SK-N-MC (cell line): ENCODE measurements at places on chromosomes 12 and 14.

- DNase-seq, result no peak
These were observed 33.9 kb downstream of the CCDC177 start for GRCh38 chr14:69540654-69541335.

DNA sequence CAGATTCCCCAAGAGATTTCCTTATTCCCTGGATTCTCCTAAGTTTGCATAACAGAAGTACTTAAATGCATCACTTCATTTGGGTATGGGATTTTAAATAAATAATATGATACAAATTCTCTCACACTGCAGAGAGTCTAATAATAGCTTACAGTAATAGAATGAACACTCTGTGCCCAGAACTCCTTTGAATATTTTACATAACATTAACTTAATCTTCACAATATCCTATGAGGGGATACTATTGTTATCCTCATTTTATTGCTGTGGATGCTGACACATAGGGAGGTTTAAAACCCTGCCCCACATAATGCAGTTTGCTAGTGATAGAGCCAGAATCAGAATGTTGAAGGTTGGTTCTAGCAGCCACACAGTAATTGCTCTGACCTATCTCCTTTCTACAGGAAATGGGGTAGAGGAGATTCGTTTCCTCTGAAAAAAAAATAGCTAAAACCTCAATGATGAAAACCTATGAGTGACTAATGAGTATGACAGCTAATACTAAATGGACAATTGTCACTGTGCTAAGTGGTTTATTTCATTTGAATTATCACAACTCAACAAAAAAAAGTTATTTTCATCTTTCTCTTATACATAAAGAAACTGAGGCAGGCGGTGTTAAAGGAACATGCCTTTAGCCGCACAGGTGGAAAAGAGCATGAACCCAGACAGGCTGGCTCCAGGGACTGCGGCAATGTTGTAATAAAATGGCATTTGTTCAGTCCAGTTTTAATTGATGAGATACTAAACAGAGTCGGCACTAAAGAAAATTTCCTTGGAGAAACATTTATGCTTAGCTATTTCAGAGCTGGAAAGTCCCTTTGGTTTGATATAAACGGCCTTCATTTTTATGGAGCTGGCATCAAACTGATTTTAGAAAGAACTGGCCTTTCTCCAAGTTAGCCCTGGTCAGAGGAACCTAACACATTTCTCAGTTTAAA, 880.9 kb downstream of the NRXN3 start:
- DNase-seq, result no peak

- DNase-seq, result no peak
These were observed 173.9 kb upstream of the GRIP1 start for GRCh38 chr12:66852765-66853164.

- no peak for DNase-seq
These were observed 106.9 kb upstream of the ATF7IP start for GRCh38 chr12:14258575-14258940.

DNA sequence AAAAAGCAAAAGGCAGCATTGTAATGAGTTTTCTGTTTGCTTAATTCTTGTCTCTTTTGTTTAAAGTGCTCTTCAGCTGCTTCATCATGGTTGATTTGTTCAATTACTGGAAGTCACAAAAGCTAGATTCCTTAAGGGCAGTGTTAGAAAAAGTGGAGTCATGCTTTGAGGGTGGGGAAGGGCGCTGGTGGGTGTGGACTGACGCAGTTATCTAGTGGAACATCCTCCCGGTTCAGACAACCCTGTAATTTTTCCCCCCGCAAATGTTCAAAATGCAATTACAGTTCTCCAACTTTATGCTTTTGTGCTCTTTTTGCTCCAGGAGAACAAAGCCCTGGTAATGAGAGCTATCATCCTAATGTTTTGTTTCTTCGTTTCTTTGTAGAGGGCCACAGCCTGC, 2.1 kb downstream of the AKAP6 start:
- DNase-seq, result no peak

GRCh38 chr12:123453165-123453564, 4.8 kb upstream of the SNRNP35 start:
- no peak for DNase-seq

- no peak for DNase-seq
These were observed 20.8 kb upstream of the AMN start for GRCh38 chr14:102901633-102902032.

DNA sequence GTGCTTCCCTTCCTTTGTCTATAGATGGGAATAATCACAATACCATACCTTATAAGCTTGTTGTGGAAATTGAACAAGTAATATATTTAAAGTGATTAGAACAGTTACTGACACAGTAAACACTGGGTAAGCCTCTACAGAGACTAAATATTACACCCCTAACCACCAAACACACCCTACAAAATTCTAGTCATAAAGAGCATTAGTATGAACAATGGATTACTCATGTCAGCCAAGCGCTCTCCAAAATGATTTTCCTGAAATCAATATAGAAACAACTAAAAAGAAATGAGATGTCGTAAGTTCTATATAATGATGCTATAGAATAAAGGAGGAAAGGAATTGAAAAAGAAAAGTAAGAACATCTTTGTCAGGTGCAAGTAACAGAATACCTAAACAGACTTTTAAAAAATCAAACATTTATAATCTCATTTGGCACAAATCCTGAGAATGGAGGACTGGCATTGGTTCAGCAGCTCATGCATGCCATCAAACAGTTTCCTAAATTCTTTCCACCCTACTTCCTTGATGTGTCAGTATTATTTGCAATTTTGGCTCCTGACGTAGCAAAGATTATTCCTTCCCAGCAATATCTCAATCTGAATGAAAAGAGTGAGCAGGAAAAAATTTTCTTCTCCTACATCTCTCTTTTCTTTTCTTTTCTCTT, 118.0 kb downstream of the SINHCAF start:
- DNase-seq, result no peak

- no peak for DNase-seq
These were observed 29.1 kb downstream of the SLC39A9 start for GRCh38 chr14:69427596-69427995.

DNA sequence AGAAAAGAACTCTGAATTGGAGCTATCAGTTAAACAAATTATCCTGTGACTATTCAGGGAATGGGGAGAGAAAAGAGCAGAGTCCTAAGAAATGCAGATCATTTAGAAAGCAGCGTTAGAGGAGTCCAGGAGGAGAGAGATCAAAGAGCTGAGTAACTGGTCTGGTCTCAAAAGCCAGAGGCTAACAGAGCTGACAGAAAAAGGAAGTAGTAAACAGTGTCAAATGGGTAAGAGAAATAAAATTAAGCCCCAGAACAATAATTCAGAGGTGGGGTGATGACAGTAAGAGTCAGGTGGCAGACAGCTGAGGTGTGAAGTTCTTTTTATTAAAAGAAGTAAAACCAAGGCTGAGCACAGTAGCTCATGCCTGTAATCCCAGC, 19.3 kb downstream of the GXYLT1 start:
- DNase-seq, result no peak

DNA sequence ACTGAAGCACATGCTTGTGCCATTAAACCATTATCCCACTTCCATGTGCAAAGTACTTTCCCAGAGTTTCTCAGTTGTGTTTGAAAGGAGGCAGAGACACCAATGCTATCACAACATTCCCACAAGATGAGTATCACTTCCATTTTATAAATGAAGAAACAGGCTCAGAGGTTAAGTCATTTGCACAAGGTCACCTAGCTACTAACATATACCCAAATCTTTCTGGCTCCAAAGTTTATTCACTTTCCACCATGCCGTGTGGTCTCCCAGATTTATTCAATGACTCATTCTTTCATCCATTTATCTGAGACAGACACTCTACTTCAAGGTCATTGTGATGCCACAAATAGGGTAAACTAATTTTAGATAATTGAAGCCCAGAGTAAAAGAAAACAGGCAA, 9.4 kb downstream of the ART4 start:
- DNase-seq, result no peak

- no peak for DNase-seq
These were observed 32.3 kb upstream of the FICD start for GRCh38 chr12:108482717-108483212.

DNA sequence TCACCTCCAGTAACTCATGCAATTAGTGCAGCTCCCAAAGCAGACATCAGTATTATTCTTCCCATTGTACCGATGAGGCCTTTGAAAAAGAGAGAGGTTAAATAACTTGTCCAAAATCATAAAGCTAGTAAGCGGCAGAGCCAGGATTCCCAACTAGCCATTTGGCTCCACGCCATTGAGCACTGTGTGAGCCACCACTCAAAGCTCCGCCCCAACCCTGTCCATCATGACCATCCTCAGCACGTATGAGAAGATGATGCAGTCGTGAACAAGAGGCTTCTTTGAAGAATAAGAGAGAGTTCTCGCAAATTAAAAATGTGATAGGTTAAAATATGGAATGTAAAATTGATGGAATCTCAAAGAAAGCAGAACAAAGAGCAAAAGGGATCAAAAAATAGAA, 14.6 kb downstream of the CLMN start:
- DNase-seq, result no peak

GRCh38 chr12:96249196-96250118, 55.3 kb downstream of the ELK3 start:
- DNase-seq, result no peak

- DNase-seq, result no peak
These were observed at the start of gene IFT43 for GRCh38 chr14:75985618-75986438. Gene IFT43 (plus strand): TSS chr14:75985763. CDS start chr14:75985787, 24 bp downstream.

DNA sequence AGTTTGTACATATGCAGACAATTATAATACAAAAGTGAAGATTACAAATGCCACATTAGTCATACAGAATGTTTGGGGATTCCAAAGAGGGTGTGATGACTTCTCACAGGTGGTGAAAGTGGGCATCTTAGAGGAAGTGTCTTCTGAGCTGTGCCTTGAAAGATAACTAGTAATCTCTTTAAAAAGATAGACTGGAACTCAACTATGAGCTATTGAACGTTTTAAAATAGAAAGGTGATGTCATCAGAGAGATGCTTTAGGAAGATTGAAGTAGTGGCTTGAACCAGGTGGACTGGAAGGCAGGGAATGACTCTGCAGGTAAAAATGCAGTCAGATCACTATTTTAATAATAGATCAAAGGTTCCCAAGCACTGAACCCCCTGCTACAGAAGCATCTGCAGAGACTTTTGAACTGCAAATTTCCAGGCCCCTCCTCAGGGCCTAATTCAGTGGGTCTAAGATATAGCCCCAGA, 50.3 kb downstream of the SYT1 start:
- DNase-seq, result no peak

GRCh38 chr14:76313852-76314251, 62.1 kb upstream of the ESRRB start:
- DNase-seq, result peak; percentile 96

DNA sequence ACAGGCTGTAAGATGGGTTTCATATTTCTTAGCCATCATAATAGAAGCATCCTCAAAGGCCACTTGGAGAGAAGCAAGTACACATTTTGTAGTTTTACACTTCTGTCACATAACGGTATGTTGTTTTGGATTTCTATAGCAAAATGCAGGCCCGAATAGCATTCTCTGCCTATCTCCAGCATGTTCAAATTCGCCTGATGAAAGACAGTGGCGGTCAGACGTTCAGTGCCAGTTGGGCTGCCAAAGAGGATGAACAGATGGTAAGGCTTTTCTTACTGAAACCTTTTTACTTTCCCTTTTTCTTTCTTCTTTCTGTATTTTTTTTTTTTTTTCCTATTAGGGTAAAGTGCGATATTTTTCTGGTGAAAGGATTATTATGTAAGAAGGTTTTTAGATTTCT, 110.5 kb downstream of the TTLL5 start:
- DNase-seq, result no peak

DNA sequence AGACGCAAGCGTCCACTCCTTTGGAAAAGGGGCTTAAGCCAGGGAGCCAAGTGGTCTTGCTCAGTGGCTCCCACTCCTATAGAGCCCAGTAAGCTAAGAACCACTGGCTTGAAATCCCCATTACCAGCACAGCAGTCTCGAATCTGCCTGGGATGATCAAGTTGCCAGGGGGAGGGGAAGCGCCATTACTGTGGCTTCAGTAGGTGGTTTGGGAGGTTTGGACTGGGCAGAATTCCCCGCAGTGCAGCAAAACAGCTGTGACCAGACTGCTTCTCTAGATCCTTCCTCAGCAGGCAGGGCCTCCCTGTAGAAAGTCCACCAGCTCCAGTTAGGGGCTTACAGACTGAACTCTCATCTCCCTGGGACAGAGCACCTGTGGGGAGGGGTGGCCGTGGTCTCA, 115.4 kb downstream of the TMEM117 start:
- DNase-seq, result no peak

GRCh38 chr12:6084261-6084968, 40.1 kb downstream of the VWF start:
- no peak for DNase-seq

GRCh38 chr12:131747276-131748177, 36.6 kb downstream of the SFSWAP start:
- no peak for DNase-seq

GRCh38 chr12:53484686-53485575, 14.3 kb downstream of the MAP3K12 start:
- no peak for DNase-seq

- DNase-seq, result no peak
These were observed 196.6 kb upstream of the DCN start for GRCh38 chr12:91379051-91379775.

GRCh38 chr12:114275086-114275485, 130.9 kb downstream of the TBX5 start:
- DNase-seq, result no peak

DNA sequence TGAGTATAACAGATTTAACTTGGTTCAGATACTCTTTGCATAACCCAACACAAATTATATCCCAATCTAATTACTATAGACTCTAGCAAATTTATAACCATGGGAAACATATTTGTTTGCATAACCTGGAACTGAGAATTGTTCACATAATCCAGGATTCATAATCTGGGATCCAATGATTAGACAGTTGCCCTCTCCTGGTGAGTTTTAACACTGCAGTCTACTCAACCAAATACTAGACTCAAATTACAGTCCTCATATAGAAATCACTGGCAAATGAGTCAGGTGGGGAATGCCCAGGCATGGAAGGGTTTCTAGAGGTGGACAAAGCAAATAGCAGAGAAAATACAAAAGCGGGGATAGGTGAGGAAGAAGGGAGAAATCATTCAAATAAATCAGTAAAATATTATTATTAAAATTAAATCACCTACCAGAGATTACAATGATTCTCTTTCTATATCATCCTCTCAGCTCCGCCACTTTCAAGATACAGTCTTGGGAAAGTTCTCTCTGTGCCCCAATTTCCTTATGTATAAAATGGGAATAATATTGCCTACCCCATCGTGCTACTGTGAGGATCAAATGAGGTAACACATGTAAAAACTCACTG, 9.4 kb downstream of the GCH1 start:
- peak; percentile 35 for DNase-seq

- no peak for DNase-seq
These were observed 1.6 kb downstream of the HRK start for GRCh38 chr12:116879509-116880212.

DNA sequence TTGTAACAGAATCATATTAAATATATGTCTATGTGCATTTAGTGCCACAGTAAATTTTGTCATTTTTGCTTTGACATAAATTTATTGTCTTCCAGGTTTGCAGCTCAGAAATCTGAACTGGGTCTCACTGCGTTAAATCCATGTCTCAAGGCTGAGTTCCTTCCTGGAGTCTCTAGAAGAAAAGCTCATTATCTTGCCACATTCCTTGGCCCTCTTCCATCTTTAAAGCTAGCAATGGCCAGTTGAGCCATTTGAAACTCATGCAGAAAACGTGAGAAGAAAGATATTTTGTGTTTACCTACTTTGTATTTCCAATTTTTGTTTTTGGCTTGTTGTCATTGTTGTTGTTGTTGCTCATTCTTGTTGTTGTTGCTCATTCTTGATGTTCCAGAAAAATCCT, 10.7 kb downstream of the PRH1 start:
- DNase-seq, result no peak
